Hindlimb muscle (tissue), 1 donor: ENCODE measurements at places on chromosomes 4 and X.
A peak's percentile ranks its signal among the peaks of the same experiment; 100 is the strongest.

- DNase-seq = no peak
These were observed 42.0 kb downstream of the HPRT1 start for GRCh38 chrX:134501941-134502340.

GRCh38 chrX:77899081-77899828, at the start of gene COX7B:
COX7B (plus strand) TSS chrX:77899468; CDS start chrX:77899554, 86 bp downstream.
- DNase-seq = peak; percentile 92

- DNase-seq = no peak
These were observed 41.0 kb downstream of the IRF2 start for GRCh38 chr4:184433258-184433892.

DNA sequence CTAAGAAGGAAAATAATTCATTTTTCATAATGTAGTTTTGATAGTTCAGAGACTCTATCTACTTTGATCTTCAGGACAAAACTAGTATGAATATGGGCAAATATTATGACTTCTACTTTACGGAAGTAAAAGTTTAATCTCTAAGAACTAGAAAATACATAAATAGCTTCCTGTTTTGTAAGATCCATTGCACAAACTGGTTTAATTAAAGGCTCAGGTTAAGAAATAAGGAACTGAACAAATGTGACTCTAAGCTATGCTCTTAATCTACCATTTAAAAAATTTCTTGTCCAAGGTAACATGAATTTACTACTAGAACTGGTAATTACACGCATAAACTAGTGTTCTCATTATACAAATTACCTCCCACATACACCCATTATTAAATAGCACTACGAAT, 360.6 kb downstream of the INPP4B start:
- no peak for DNase-seq

- DNase-seq = no peak
These were observed 72.4 kb upstream of the TBL1X start for GRCh38 chrX:9392445-9392844.

DNA sequence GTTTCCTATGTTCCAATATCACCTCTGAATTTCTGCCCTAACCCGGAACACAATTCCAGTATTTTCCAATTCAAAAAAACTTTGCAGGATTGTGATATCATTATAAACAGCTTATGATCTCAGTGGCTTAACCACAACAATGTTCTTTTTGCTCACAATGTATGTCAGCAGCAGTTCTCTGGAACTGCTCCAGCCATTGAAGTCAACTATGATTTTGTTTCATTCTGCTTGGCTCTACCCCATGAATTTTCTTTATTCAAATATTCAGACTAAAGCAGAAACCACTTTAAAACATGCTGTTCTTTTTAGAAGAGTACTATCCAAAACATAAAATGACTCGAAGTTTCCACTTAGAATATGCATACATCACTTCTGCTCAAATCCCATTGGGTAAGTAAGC, 1611.1 kb downstream of the ARAP2 start:
- peak; percentile 8 for DNase-seq

GRCh38 chrX:124476562-124476961, 130.2 kb downstream of the SH2D1A start:
- no peak for DNase-seq

- DNase-seq = no peak
These were observed 1.9 kb upstream of the WDR17 start for GRCh38 chr4:176063718-176064117.

DNA sequence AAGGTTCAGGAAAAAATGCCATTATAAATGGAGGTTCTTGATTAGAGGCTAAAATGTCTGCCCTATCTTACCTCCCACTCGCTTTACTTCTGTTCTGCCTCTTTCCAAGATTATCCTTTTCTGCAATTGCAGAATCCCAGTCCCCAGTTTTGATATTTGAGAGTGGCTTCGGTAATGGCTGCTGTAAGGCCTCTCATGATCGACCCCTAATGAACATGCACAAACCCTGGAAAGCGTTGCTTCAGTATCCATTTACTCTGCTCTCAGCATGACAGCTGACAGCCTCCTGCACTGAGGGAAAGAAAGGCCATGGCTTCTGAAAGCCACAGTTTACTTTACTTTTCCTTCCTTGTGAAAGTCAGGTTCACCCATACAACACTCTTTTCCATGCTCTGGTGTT, 325.4 kb upstream of the GALNT7 start:
- DNase-seq = no peak

DNA sequence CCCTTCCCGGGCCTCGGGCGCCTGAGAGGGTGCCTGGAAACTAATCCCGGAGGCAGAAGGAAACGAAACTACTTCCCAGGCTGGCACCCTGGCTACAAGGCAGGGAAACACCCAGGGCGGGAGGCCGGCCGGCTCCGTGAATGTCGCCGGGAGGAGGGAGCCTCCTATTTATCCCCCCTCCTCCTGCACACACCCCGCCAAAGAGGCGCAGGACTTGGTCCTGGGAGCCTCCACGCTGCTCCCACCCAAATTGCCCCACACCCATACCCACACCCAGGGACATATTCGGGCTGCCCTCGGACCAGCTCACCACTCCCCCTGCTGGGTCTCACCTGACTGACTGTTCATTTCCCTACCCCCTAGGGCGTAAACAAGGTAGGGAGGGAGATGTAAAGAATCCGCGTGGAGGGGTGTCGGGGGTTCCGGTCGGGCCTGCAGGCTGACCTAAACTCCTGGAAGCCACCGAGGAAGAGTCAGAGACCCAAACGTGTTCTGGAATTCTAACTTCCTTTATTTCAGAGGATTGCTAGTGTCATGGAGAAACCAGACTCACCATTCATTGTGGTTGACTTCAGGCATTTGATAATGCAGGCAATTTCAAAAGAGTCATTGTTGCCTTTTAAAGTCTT, at the start of gene BTC:
TSS of gene BTC (minus strand) at position 142 of the 629 bp plus-strand sequence. CDS start 198 bp downstream, outside the sequence.
- DNase-seq = peak; percentile 3

GRCh38 chrX:22952010-22952409, 47.8 kb upstream of the DDX53 start:
- no peak for DNase-seq

- no peak for DNase-seq
These were observed 141.8 kb downstream of the DCHS2 start for GRCh38 chr4:154349829-154350228.

GRCh38 chr4:19379191-19379708, 872.5 kb upstream of the SLIT2 start:
- DNase-seq = no peak

DNA sequence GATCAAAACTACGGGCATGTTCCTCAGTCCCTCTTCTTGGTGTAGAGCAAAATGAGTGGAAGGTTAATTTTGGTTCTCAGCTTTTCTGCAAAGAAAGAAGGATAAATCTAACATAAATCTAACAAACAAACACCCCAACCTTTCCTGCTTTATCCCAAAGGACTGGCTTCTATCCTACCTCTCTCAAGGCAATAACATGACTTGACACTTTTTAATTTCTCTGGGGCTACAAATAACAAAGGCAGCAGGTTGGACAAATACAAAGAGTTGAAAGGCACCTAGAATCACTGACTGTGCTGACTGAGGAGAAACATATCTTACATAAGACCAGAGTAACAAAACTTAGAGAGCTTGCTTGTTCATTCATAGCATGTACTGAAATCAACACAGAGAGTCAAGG, 703.6 kb upstream of the PITX2 start:
- no peak for DNase-seq

GRCh38 chrX:71296806-71297205, 4.7 kb upstream of the ITGB1BP2 start:
- DNase-seq = no peak

- DNase-seq = no peak
These were observed 112.5 kb downstream of the PDLIM5 start for GRCh38 chr4:94564252-94564651.

- DNase-seq = no peak
These were observed 87.5 kb downstream of the MAMLD1 start for GRCh38 chrX:150450519-150451177.

GRCh38 chrX:78540171-78540570, 119.0 kb downstream of the RTL3 start:
- DNase-seq = no peak

DNA sequence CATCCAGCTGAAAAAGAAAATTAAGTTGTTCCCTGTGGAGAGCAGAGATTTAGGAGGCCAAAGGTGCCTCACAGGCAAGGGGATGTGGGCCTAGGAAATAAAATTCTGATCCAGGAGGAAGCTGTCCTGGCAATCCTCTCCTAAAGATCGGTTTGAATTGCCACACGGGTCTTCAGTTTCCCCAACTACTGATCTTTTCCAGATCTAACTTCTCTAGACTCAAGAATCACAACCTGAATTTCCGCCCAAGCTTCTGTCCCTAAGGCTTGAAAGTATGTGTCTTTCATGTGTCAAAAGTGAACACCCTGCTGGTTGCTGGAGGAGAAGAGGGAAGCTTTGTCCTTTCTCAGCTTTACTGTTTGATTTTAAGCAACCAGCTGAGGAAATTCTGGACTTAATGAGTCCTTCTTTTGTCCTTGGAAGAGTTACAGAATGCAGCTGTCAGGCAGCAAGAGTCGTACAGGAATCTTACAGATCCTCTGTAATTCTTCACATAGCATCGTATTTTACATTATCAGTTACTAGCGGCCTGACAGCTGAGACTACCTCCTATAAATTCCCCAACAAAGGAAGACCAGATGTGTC, 93.8 kb downstream of the INPP4B start:
- peak; percentile 17 for DNase-seq

DNA sequence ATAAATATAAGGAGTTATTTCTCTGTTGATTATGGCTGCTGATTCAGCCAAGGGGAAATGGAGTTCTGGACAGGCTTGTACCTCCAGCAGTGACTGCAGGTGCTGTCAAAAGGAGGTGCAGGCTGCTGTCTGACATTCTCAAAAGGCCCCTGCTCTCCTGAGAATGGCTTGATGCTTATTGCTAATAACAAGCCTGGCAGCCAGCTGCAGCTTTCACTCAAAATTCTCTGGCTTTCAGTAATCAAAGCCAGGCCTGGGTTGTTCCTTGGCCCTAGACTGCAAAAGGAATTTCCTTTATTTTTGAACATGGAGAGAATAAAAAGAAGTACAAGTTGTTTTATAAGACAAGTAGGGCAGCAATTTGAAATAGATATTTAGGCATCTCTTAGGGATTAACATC, 575.9 kb downstream of the MID1IP1 start:
- no peak for DNase-seq
